ENCODE measurements at places on chromosomes 2 and 18. TPM values are rescaled to one million over a fixed set of nuclear protein-coding genes. Genes with fewer than 3 reads are reported as not detected.

CXCR4 gene
- total RNA-seq: not detected

DNA sequence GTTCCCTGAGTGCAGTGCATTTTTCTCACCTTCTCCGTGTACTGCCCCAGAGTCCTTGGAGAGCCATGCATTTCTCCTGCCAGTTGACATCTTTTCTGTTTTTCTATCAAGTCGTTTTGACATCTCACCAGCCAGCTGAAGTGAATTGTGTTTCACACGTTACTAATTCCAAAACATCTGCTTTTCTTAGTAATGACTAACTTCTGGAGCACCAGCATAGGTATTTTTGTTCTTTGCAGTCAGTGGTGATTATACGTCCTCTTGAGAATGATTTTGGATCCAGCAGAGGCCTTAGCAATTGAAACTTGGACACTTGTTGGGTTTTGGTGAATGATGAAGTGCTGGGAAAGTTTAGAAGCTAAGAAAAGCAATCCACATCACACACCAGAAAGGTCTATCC lies 112.5 kb downstream of the PIK3C3 start:
- no peak for DNase-seq
- H3K27me3 ChIP-seq: no peaks in the 10 kb centered on the region
- peaks cover 26% of the 10 kb centered on the region for H3K36me3 ChIP-seq
- H3K27ac ChIP-seq: no peak overlapping the region
- no peak overlapping the region for H3K4me3 ChIP-seq

CD207 gene
- not detected for total RNA-seq

SIX3 gene
- not detected for total RNA-seq

OBSL1 gene
- 111 TPM for total RNA-seq

CD28 gene
- 0.05 TPM for total RNA-seq
